Breast epithelium (tissue), 4 donors: ENCODE measurements at places on chromosomes 1 and 21. TPM values are rescaled to one million over a fixed set of nuclear protein-coding genes. Genes with fewer than 3 reads are reported as not detected.

DNA sequence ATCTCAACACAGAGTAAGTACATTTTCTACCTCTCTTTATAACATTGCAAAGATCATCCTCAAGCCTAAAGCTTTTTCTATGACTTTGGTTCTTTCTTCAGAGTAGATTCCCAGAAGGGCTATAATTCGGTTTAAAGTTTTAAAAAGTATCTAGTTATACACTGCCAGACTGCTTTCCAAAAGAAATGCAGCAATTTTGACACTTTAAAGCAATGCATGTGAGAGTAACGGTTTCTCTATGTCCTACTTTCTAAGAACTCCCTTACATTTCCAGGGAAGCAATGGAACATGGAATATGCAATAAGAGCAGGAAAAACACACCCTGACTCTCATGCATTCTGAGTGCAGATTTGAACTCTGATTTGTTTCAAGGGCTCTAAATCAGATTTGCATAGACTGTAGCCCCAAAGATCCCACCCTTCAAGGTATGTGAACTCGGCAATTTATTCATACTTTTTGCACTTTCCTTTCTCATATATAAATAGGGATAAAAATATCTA lies 331.6 kb downstream of the HHIPL2 start:
- H3K36me3 ChIP-seq = no peaks in the 10 kb centered on the region
- H3K4me3 ChIP-seq = no peak overlapping the region
- H3K27ac ChIP-seq = no peak overlapping the region
- DNase-seq = no peak
- H3K4me1 ChIP-seq = no peaks in the 10 kb centered on the region

AKT3 gene
- total RNA-seq = 58.7 TPM

DNA sequence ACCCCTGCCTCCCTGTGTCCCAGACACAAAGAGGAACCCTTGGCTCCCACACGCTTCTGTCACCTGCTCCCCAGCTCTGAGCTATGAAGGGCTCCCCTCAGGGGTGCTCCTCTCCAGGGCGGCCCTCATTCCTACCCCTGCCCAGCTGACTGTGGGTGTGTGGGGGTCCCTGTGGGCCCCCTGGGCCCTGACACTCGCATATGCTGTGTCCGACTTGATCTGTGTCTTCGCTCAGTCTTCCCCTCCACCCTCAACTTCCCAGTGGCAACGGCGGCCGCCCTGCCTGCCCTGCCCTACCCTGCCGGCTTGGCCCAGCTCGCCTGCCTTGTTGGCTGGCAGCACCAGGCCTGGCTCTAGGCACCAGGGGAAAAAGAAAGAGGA lies 1.2 kb downstream of the KCNQ4 start:
- H3K36me3 ChIP-seq = no peaks in the 10 kb centered on the region
- peak overlapping the region; percentile 54 for H3K4me3 ChIP-seq
- H3K27ac ChIP-seq = peak overlapping the region; percentile 55
- H3K27me3 ChIP-seq = no peaks in the 10 kb centered on the region

UBL4B gene
- 0.96 TPM for total RNA-seq

WRAP73 gene
- total RNA-seq = 23.6 TPM

- H3K27ac ChIP-seq = no peak overlapping the region
- no peak overlapping the region for H3K4me3 ChIP-seq
- no peaks in the 10 kb centered on the region for H3K4me1 ChIP-seq
Measured at GRCh38 chr1:167092653-167093052, 1.2 kb upstream of the STYXL2 start.

GRCh38 chr21:42704861-42705260 lies 51.4 kb downstream of the PDE9A start:
- no peaks in the 10 kb centered on the region for H3K27me3 ChIP-seq
- H3K4me1 ChIP-seq = no peaks in the 10 kb centered on the region
- no peak overlapping the region for H3K4me3 ChIP-seq
- no peaks in the 10 kb centered on the region for H3K36me3 ChIP-seq
- no peak for DNase-seq
- H3K27ac ChIP-seq = no peak overlapping the region

AMPD1 gene
- 2.3 TPM for total RNA-seq

MYOG gene
- not detected for total RNA-seq

- H3K4me3 ChIP-seq = peak overlapping the region; percentile 99
- H3K36me3 ChIP-seq = no peaks in the 10 kb centered on the region
- H3K4me1 ChIP-seq = peaks cover 9% of the 10 kb centered on the region
- H3K27me3 ChIP-seq = no peaks in the 10 kb centered on the region
Measured at GRCh38 chr1:202966006-202966898, 805 bp downstream of the CYB5R1 start.

TMEM81 gene
- 3.2 TPM for total RNA-seq

FCRL2 gene
- total RNA-seq = 0.59 TPM

CC2D1B gene
- 25.2 TPM for total RNA-seq

- H3K36me3 ChIP-seq = no peaks in the 10 kb centered on the region
- DNase-seq = no peak
- no peak overlapping the region for H3K4me3 ChIP-seq
- H3K27ac ChIP-seq = no peak overlapping the region
Measured at GRCh38 chr1:44351289-44351688, 3.8 kb downstream of the ERI3 start.

TRIM67 gene
- not detected for total RNA-seq

DNA sequence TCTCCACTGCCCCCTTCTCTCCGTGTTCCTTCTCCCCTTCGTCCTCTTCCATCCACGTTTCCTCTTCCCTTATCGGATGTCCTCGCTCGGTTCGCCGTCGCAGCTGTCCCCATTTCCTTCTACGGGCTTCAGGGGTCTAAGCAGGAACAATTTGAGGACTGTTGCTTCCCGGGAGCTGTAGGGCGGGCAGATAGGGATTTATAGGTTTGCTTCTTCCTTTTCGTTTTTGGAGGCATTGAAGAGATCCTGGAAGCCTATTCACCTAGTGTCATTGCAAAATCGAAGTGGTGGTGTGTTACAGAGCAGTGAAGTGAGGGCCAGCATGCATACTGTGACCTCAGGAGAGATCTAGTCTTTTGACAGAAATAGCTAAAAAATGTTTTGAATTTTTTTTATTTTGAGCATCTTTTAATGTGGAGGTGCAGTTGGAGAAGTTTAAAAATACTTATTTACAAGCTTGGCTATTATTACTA lies 897 bp downstream of the ZYG11B start:
- peaks cover 4% of the 10 kb centered on the region for H3K4me1 ChIP-seq
- H3K36me3 ChIP-seq = no peaks in the 10 kb centered on the region
- no peaks in the 10 kb centered on the region for H3K27me3 ChIP-seq
- peak overlapping the region; percentile 83 for H3K27ac ChIP-seq
- H3K4me3 ChIP-seq = peak overlapping the region; percentile 90

DNA sequence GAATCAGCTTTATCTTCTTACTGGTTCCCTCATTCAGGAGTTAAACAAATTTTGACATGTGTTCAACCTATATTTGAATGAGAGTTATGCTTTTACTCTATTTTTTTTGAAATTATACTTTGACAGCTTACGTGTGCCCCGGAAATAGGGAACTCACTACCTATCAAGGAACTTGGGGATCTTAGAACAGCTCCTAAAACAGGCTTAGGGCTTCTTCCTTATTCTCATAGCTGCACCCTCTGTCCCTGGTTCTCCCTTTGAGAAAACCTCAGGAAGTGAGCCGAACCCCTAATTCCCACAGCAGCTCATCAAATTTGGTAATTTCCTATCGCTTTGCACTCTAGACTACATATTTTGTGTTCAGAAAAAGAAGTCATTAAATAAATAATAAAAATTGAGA lies 81.2 kb upstream of the RUNX3 start:
- no peak overlapping the region for H3K27ac ChIP-seq
- DNase-seq = no peak
- no peaks in the 10 kb centered on the region for H3K4me1 ChIP-seq
- peaks cover 8% of the 10 kb centered on the region for H3K27me3 ChIP-seq
- no peaks in the 10 kb centered on the region for H3K36me3 ChIP-seq

KRTAP19-1 gene
- not detected for total RNA-seq

CTH gene
- 5.3 TPM for total RNA-seq

GRCh38 chr1:181013144-181013543 lies 9.5 kb downstream of the STX6 start:
- H3K27me3 ChIP-seq = no peaks in the 10 kb centered on the region
- H3K4me1 ChIP-seq = peaks cover 2% of the 10 kb centered on the region
- no peak overlapping the region for H3K4me3 ChIP-seq
- H3K27ac ChIP-seq = no peak overlapping the region
- no peak for DNase-seq

GRCh38 chr1:233114860-233115259 lies 164.4 kb downstream of the NTPCR start:
- H3K4me3 ChIP-seq = no peak overlapping the region
- no peak for DNase-seq
- H3K36me3 ChIP-seq = no peaks in the 10 kb centered on the region

- H3K36me3 ChIP-seq = no peaks in the 10 kb centered on the region
- no peaks in the 10 kb centered on the region for H3K4me1 ChIP-seq
- no peak overlapping the region for H3K4me3 ChIP-seq
- no peak for DNase-seq
Measured at GRCh38 chr21:41328660-41329607, 12.3 kb downstream of the FAM3B start.

DNA sequence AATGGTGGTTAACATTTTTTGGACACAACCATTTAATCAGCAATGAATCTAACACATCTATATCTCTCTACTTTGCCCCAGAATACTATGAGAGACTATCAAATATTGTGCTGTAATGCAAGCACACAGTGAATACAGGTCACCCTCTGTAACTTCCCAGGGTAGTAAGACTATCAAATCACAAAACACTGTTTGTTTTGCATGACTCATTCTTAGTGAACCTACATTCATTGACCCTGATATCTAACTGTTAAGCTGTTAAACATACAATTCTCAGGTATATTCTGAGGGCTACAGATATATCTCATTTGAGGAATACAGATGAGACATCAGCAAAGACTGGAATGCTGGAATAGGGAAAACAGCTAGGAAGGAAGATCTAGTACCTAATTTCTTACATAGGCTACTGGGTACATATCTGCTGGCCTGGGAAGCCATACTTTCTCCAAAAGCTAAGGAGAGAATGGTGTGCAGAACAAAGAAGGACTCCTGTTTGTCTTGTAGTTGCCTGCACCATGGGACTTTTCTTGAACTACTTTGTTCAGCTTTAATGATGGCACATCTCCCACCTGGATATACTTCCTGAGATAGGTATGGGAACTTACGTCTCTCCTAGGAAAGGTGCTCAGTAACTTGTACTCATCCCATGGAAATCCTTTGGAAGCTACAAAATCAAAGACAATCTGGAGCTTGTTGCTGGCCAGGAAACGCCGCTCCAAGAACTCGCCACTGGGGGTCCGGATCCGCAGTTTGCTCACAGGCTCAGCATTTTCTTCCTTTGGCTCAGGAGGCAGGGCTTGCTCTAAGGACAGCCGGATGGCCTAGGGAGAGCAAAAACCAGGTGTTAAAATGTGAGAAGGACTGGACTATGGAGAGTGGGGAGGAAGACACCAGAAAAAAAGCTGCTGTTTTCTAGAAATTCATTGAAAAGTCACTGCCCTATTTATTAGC lies 51.9 kb upstream of the DMRTA2 start:
- no peak overlapping the region for H3K27ac ChIP-seq
- H3K4me3 ChIP-seq = no peak overlapping the region
- H3K36me3 ChIP-seq = no peaks in the 10 kb centered on the region
- no peak for DNase-seq
- no peaks in the 10 kb centered on the region for H3K27me3 ChIP-seq

STUM gene
- total RNA-seq = 1.1 TPM

LCE1E gene
- not detected for total RNA-seq

DNA sequence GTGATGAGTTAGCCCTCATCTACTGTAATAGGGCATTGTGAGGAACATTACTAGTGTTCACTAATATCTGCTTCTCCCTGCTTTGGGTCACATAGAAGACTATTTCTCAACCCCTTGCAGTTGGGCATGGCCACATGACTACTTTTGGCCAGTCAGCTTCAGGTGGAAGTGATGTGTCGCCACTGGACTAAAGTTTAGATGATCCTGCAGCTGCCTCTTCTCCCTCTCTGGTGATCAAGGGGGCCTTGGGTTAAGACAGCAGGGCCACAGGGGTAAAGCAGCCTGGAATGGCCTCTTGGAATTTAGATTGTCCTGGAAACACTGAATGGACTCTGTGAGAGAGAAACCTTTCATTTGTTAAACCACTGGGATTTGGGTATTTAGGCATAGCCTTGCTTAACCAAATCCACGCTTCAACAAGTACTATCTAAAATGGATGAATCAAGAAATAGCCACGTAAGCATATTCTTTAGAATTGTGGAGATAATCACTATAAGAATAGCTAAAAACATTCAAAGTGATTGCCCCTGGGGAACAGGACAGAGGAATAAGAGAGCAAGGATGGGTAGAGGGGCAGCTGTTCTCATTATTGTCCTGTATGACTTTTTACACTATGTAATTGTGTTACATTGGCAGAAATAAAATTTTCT lies 41.2 kb downstream of the OPRD1 start:
- H3K27me3 ChIP-seq = no peaks in the 10 kb centered on the region
- no peaks in the 10 kb centered on the region for H3K4me1 ChIP-seq
- no peak overlapping the region for H3K27ac ChIP-seq
- DNase-seq = no peak
- H3K36me3 ChIP-seq = no peaks in the 10 kb centered on the region

GRCh38 chr21:42633858-42634257 lies 19.6 kb upstream of the PDE9A start:
- H3K4me3 ChIP-seq = no peak overlapping the region
- H3K4me1 ChIP-seq = no peaks in the 10 kb centered on the region
- no peak overlapping the region for H3K27ac ChIP-seq
- no peaks in the 10 kb centered on the region for H3K36me3 ChIP-seq

GRCh38 chr1:76074321-76075187 lies at the start of gene ST6GALNAC3:
TSS of gene ST6GALNAC3 (plus strand) at chr1:76074746.
- no peaks in the 10 kb centered on the region for H3K4me1 ChIP-seq
- H3K27me3 ChIP-seq = no peaks in the 10 kb centered on the region
- peak within 1 kb of the TSS; percentile 85 for H3K4me3 ChIP-seq
- H3K36me3 ChIP-seq = no peaks in the 10 kb centered on the region
- DNase-seq = peak; percentile 59

DNA sequence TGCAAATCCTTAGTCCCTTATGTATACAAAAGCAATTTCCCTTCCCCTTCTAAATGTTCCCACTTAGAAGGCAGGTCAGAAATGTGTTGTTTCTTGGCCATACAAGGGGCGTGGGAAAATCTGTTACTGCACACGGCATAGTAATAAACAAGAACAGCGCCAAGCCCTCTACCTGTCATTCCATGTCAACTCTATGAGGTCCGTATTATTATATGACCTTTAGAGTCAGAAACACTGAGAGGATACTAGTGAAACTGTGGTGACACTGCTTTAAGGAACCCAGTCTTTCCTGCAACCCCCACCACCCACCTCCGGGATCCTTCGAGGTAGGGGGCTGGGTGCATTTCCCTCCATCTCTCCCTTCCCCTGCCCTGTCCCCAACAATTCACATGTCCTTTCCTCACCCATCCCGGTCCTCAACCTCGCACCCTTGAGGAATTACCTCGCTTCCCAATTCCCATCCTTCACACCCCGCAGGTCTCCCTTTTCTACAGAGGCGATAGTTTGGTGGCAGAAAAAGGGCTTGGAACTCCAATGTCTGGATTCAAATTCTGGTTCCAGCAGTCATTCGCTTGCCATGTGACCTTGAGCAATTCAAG lies 647 bp downstream of the SDHB start:
- H3K27me3 ChIP-seq = no peaks in the 10 kb centered on the region
- H3K27ac ChIP-seq = peak overlapping the region; percentile 94
- H3K36me3 ChIP-seq = no peaks in the 10 kb centered on the region
- H3K4me3 ChIP-seq = peak overlapping the region; percentile 86
- no peak for DNase-seq
